ENCODE measurements at places on chromosomes 5 and 9.

GRCh38 chr9:124720429-124721108 is 50.5 kb downstream of the NR6A1 start:
- DNase-seq, result no peak

DNA sequence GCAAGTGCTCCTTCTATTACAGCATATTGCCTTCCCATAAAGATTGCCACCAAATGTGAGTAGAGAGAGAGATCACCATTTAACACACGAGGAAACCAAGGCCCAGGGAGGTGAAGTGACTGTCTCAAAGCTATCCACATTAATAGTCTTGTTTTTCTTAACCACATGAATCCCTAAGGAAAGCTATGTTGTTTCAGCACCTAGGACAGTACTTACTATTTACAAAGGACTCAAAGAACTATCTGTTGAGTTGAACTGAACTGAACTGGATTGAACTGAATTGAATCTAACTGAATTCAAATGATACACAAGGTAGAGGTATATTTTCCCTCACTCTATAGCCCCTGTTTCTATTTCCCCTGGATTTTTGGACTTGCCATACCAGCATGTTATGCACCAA is 430.4 kb downstream of the CAAP1 start:
- DNase-seq, result no peak

- DNase-seq, result no peak
Observed at GRCh38 chr9:122819326-122819725, 9.1 kb downstream of the PDCL start.

GRCh38 chr5:77086689-77087483 is at the start of gene ZBED3:
ZBED3 (minus strand) TSS chr5:77087285; CDS start chr5:77077878, 9,407 bp downstream.
- no peak for DNase-seq

DNA sequence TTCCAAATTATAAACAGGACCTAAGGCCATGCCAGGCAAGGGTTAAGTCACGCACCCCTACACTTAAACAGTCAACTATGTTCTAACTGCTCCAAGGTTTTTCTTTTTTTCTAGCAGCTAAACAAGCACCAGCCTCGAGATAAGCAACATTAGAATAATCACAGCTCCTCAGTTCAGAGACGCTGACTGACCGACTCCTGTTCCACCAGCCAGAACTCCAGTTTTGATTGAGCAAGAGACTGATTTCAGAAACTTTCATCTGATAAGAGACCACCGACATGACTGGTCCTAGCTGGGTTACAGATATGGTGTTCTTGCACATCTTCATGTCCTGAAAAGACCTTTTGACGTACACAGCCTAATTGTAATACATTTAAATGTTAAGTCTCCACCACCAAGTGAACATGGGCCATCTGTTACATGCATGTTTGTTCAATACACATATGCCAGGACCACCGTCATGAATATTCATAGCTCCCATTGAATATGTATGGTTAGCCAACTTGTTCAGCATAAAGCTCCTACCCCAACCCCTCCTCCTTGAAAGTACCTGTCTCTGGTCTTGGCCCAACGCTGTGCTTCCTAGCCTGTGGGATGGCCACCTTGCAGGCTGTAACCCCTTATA is 23.7 kb upstream of the OTULINL start:
- DNase-seq, result no peak

DNA sequence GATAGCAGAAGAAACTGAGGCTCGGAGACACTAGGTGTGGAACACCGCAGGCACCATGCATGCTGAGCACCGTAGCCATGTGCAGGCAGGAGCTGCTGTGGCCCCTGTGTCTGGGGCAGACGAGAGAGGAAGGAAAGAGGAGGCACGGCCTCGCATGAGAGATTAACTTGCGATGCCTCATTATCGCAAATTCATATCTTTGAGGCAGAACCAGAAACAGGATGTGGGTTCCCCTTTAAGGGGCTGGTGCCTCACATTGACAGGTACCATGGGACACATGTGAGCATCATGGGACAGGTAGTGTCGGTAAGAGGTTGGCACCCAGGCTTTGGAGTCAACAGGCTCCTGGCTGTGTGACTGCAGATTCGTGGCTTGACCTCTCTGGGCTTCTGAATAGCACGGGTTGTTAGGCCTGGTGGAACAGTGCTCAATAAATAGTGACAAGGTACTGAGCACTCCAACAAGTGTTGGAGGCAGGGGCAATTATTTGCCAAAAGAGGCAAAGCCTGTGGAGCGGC is 40.8 kb downstream of the NAIF1 start:
- no peak for DNase-seq
